ENCODE measurements at places on chromosomes 1 and 21.
A peak's percentile ranks its signal among the peaks of the same experiment; 100 is the strongest.

DNA sequence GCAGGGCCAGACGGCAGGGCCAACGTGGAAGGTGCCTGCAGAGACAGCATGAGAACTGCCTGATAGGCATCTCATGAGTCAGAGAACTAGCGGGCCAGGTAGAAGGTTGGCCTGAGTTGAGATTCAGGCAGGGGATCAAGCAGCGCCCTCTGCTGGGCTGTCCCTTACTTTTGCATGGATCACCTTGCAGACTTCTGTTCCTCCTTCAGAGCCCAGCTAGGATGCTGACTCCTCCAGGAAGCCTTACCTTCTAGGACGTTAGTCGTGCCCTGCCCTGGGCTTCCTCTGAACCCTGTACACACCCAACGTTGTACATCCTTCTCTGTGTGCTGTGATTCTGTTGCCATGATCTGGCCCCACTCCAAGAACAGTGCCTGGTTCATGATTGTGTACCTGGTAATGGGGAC lies 231.3 kb upstream of the VAMP3 start:
- DNase-seq: peak; percentile 40

DNA sequence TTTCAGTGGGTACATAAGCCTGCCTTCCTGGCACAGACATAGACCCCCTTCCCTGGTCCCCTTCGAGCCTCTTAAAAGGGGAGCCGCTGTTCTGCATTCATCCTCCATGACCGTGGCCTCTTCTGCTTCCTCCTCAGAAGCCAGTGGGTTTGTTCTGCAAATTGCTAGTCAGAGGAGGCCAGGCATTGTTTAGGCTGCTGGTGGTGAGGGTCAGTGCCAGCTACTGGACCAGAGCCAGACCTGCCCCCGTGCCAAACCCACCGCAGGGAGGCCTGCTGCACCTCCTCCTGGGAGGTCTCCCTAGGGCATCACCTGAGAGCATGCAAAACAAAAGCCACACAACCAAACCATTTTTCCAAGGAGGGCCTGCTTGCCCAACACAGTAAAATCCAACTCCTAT lies 178.4 kb downstream of the MIS18A start:
- peak; percentile 55 for DNase-seq

DNA sequence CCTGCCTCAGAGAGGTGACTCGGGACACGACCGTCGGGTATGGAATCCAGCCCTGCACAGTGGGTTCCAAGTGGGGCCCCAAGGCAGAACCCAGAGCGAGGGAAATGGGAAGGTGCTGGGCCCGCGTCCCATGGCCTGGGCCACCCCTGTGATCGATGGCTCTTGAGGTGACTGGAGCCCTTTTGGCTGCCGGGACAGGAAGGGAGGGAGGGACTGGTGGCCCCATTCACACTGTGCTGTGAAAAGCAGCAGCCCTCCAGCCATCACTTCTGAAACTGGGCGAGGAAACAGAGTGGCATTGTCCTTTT lies 110.4 kb upstream of the IFFO2 start:
- no peak for DNase-seq

- DNase-seq: no peak
Measured at GRCh38 chr1:45864167-45865106, 61.0 kb downstream of the MAST2 start.

- no peak for DNase-seq
Measured at GRCh38 chr1:110309139-110309538, 30.0 kb upstream of the RBM15 start.

DNA sequence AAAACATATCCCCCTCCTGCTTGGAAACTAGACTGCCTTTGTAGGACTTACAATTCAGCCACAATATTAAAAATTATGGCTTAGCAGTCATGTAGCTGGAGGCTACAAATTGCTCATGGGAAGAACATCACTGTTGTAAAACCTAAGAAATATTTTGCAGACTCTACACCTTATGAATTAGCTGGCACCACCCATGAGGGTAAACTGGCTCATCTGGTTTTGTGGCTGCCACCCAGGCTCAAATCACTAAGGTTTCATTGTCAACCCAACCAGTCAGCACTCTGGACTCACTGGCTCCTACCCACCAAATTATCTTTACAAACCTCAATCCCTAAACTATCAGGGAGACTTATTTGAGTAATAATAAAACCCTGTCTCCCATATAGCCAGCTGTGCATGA lies 100.7 kb upstream of the OLFM3 start:
- no peak for DNase-seq

DNA sequence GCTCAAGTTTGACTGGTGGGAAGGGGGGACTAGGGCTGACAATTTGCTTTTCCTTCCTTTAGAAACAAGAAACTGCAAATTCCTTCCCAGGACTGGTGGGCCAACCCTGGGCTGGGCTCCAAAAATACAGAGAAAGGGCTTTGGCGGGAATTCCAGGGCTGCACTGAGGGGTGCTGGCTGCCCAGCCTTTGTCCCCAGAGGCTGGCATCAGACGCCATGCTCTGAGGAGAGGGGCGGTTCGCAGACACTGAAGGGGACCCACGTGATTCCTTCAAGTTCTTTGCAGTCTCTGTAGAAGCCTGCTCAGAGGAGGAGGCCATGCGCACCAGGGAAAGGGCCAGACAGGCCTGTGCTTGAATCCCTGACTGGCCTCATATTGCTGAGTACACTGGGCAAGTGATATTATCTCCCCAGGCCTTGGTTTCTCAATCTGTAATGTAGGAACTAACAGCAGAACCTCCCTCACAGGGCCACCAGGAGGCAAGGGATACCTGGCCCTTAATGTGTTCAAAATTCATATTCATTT lies 119.5 kb downstream of the EPHB2 start:
- DNase-seq: no peak

GRCh38 chr1:47161298-47162040 lies 24.2 kb downstream of the CYP4A22 start:
- no peak for DNase-seq

DNA sequence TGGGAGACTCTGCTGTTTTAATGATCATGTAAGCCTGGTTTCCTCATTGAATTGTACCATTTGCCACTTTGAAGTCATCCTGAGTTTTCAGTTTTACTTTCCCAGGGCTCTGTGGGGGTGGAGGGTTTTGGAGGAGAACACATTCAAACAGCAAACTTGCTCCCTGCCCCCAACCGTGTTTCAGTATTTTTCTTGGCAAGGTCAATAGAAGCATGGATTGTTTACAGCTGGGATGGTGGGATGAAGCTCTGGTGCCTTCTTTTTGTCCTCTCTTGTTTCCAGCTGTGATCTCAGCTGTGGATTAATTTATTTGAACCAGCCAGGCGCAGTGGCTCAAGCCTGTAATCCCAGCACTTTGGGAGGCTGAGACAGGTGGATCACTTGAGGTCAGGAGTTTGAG lies 54.3 kb upstream of the SERBP1 start:
- peak; percentile 46 for DNase-seq

- DNase-seq: no peak
Measured at GRCh38 chr1:168081373-168082007, 55.2 kb downstream of the GPR161 start.

- no peak for DNase-seq
Measured at GRCh38 chr1:39392851-39393573, 98.4 kb upstream of the BMP8A start.

GRCh38 chr1:64895500-64895899 lies 70.8 kb downstream of the JAK1 start:
- DNase-seq: no peak

DNA sequence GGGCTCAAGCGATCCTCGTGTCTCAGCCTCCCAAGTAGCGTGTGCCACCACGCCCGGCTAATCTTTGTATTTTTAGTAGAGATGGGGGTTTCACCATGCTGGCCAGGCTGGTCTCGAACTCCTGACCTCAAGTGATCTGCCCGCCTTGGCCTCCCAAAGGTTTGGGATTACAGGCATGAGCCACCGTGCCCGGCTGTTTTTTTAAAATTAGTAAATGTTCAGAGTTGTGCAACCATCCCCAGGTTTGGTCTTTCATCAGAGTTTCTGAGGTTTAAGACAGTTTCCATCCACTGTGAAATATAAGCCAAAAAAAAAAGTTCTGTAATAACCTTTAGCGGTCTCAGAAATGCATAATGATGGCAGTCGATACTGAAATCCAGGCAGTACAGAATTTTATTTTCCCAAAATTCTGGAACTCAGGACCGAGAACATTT lies 550 bp upstream of the SYT11 start:
- no peak for DNase-seq

GRCh38 chr21:36813052-36813451 lies 114.1 kb downstream of the SIM2 start:
- no peak for DNase-seq
